Nasal cavity respiratory epithelium epithelial cell of viscerocranial mucosa (primary cell): ENCODE measurements at places on chromosomes 7 and 10. TPM values are rescaled to one million over a fixed set of nuclear protein-coding genes. Genes with fewer than 3 reads are reported as not detected.

The FEZF1 gene
- total RNA-seq = under 0.01 TPM in 1 of 2 replicates, not detected in the other

The MBL2 gene
- total RNA-seq = not detected in 2 replicates

The TMEM140 gene
- total RNA-seq = under 0.01 and 1.8 TPM in 2 replicates

The INMT gene
- not detected in 2 replicates for total RNA-seq

The OPALIN gene
- total RNA-seq = not detected in 2 replicates

The PVRIG gene
- not detected in 2 replicates for total RNA-seq

The SPDYE2B gene
- total RNA-seq = not detected in 2 replicates

The TET1 gene
- under 0.01 and 1.4 TPM in 2 replicates for total RNA-seq

The PRXL2A gene
- total RNA-seq = 24.9 and 74.5 TPM in 2 replicates

The MYL10 gene
- not detected in 2 replicates for total RNA-seq

The KIAA1549 gene
- under 0.01 and 2.2 TPM in 2 replicates for total RNA-seq

The NPFFR1 gene
- not detected in 2 replicates for total RNA-seq

The TAS2R5 gene
- total RNA-seq = 1.0 and 4.4 TPM in 2 replicates

The CLRN3 gene
- not detected in 2 replicates for total RNA-seq

The NKX1-2 gene
- total RNA-seq = 1.4 and 2.9 TPM in 2 replicates

The TAS2R40 gene
- not detected in 2 replicates for total RNA-seq

The IL2RA gene
- total RNA-seq = not detected in 2 replicates

The SMO gene
- 3.1 and 16.1 TPM in 2 replicates for total RNA-seq

The HOXA9 gene
- not detected in 2 replicates for total RNA-seq

The CCL26 gene
- total RNA-seq = 0.14 and 0.34 TPM in 2 replicates

The TFEC gene
- total RNA-seq = under 0.01 and 0.07 TPM in 2 replicates

The IDI2 gene
- not detected in 2 replicates for total RNA-seq

The BAG3 gene
- 11.6 and 46.9 TPM in 2 replicates for total RNA-seq

The CDNF gene
- total RNA-seq = 1.2 and 1.4 TPM in 2 replicates

The HYAL4 gene
- under 0.01 and 0.14 TPM in 2 replicates for total RNA-seq

The PDE1C gene
- under 0.01 and 0.07 TPM in 2 replicates for total RNA-seq

The ASZ1 gene
- total RNA-seq = not detected in 2 replicates

The TIMM23B gene
- total RNA-seq = 19.7 and 22.2 TPM in 2 replicates

The UPK3B gene
- 1.4 and 6.7 TPM in 2 replicates for total RNA-seq

The PKD2L1 gene
- not detected in 2 replicates for total RNA-seq

The ABCB8 gene
- total RNA-seq = 19.5 and 24.8 TPM in 2 replicates

The CDHR3 gene
- 0.34 and 1.9 TPM in 2 replicates for total RNA-seq

The CCDC186 gene
- 32.7 and 34.9 TPM in 2 replicates for total RNA-seq

The HOXA11 gene
- total RNA-seq = not detected in 2 replicates

The NANOS1 gene
- 0.68 and 2.1 TPM in 2 replicates for total RNA-seq

The OIT3 gene
- 0.14 TPM in 1 of 2 replicates, not detected in the other for total RNA-seq

The FAM25C gene
- total RNA-seq = 13.7 TPM in 1 of 2 replicates, not detected in the other

The SHTN1 gene
- total RNA-seq = 3.1 and 5.1 TPM in 2 replicates

The EFCAB10 gene
- total RNA-seq = 0.64 and 0.68 TPM in 2 replicates

The C10orf105 gene
- total RNA-seq = not detected in 2 replicates

The CHCHD2 gene
- 187 and 416 TPM in 2 replicates for total RNA-seq

The PON1 gene
- total RNA-seq = not detected in 2 replicates

The CXCL12 gene
- not detected in 2 replicates for total RNA-seq

The CRTAC1 gene
- 0.14 TPM in 1 of 2 replicates, not detected in the other for total RNA-seq
